T47D (cell line): ENCODE measurements at places on chromosomes 2 and 18.
A peak's percentile ranks its signal among the peaks of the same experiment; 100 is the strongest.

GRCh38 chr2:8669157-8669817, 12.6 kb upstream of the ID2 start:
- DNase-seq, result no peak

DNA sequence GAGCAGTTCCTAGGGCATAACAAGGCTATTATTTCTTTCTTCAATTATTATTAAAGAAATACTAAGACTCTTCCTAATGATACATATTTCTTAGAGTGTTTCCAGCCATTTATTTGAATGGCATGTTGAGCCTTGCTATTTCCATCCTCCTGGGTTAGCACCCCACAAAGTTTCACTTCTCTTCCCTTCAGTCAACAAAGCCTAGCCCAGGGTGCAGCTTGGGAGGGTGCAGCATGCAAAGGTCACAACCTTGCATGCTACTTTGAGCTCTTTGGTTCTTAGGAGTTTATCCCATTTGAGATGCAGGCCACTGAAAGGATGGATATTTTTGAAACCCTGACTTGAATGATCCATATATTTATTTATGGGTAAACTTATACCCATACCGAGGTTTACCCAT, 454.4 kb upstream of the MEIS1 start:
- DNase-seq, result no peak

GRCh38 chr18:64134044-64134747, 14.7 kb downstream of the LINC00305 start:
- peak; percentile 44 for DNase-seq

- peak; percentile 42 for DNase-seq
Observed at GRCh38 chr2:38535744-38536506, 66.8 kb downstream of the HNRNPLL start.

GRCh38 chr2:129813404-129813803, 166.1 kb upstream of the RAB6C start:
- DNase-seq, result peak; percentile 30

GRCh38 chr18:48084858-48085257, 154.4 kb upstream of the SMAD2 start:
- no peak for DNase-seq

DNA sequence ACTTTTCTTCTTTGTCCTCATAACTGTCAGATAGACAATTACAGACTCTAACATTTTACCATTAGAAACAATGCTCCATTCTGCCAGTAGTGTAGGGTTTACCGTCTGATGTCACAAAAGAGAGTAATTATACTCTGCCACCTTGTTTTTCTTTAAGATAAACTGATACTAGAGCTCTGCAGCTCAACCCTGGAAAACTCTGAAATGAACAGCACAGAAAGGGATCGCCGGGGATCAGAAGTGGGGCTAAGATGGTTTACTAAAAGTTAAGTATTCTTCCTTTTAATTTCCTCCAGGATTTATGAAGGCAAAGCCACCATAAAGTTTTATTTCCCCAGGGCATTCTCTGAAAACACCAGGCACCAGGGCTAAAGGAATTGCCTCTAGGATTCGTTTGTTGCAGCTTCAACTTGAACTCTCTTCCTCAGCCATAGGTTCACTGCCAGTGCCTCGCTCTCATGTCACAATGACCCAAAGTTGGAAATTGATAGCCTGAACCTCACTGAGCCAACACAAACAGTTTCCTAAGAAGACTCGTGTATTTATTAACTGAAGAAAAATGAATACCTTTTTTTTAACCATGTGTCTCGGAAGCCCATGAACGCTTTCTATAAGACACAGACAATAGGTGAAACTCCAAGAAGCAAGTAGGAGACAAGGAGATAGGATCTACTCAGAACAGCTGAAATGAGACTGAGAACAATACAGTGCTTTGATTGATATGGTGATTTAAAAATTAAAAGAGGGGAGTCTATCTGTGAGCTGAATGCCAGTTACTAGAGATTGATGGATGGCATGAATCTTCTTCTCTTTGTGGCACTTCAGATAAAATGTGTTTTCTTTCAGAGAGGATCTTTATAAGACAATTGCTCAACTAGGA, 121.5 kb upstream of the SPATS2L start:
- no peak for DNase-seq

DNA sequence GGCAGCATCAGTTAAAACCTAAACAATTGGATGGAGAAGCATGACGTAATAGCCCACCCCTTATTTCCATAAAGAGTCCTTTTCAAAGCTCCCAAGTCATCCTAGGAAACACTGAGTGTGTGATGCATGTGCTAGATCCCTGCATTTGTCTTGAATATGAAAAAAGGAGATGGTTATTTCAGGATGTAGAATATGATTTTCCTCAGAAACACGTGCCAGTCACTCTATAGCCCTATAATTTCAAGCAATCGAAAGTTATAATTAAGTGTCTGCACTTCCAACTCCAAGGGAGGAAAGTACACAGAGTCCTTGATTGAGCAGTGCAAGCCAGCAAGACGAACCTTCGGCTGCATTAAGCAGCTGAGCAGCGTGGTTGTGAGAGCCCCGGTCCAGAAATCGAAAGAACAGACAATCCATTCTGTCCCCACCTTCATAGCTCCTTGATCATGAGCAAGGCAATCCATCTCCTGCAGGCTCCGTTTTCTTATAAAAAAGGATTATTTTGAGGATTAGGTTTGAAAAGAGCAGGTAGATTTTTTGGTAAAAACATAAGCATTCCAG, 287.7 kb downstream of the FBXO15 start:
- DNase-seq, result no peak

DNA sequence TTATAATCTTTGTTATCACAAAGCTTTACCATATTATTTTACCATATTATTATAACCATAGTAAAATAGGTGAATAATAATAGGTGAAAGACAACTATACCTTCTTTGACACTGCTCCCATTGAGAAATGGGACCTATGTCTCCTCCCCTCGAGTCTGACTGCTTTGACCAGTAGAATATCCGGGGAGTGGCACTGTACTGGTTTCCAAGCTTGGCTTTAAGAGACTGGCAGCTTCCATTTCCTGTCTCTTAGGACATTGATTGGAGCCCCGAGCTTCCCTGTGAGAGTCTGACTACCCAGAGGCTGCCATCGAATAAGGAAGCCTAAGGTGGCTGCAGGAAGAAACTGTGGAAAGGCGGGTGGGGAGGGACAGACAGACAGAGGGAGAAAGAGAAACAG, 40.1 kb upstream of the PLEKHM3 start:
- DNase-seq, result no peak

DNA sequence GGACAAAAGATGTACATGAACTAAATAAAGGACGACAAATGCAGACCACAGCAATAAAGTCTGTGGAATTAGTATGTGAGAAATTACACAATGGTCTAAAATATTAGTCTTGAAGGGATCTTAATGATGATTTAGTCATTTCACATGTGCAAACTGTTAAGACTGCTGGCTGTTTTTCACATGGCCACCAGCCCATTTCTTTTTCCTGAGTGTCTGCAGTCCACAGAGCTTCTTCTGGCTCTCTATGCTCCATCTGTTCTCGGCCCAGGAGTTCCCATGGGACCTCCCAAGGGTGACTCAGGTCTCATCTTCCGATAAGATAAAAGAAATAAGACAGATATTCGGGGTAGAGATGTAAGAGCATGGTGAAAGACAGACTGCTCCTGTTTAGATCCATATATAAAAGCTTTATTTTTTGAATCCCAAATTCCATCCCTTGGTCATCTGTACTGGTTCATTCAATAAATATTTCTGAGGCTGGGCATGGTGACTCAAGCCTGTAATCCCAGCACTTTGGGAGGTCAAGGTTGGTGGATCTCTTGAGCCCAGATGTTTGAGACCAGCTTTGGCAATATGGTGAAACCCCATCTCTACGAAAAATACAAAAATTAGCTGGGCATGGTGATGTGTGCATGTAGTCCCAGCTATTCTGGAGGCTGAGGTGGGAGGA, 20.1 kb downstream of the IL1RL1 start:
- no peak for DNase-seq

- no peak for DNase-seq
Observed at GRCh38 chr2:102803897-102804217, 42.0 kb downstream of the TMEM182 start.

GRCh38 chr2:165594935-165595255, 125.4 kb downstream of the CSRNP3 start:
- DNase-seq, result no peak
